Activated CD4-positive, alpha-beta T cell treated with anti-CD3 and anti-CD28 coated beads for 36 hours (primary cell): ENCODE measurements at places on chromosomes 13 and 19. TPM values are rescaled to one million over a fixed set of nuclear protein-coding genes. Genes with fewer than 3 reads are reported as not detected.

GRCh38 chr13:78832461-78832860 is 173.5 kb upstream of the OBI1 start:
- no peak overlapping the region for H3K4me3 ChIP-seq
- no peaks in the 10 kb centered on the region for H3K36me3 ChIP-seq
- H3K27me3 ChIP-seq = peaks cover 9% of the 10 kb centered on the region

DNA sequence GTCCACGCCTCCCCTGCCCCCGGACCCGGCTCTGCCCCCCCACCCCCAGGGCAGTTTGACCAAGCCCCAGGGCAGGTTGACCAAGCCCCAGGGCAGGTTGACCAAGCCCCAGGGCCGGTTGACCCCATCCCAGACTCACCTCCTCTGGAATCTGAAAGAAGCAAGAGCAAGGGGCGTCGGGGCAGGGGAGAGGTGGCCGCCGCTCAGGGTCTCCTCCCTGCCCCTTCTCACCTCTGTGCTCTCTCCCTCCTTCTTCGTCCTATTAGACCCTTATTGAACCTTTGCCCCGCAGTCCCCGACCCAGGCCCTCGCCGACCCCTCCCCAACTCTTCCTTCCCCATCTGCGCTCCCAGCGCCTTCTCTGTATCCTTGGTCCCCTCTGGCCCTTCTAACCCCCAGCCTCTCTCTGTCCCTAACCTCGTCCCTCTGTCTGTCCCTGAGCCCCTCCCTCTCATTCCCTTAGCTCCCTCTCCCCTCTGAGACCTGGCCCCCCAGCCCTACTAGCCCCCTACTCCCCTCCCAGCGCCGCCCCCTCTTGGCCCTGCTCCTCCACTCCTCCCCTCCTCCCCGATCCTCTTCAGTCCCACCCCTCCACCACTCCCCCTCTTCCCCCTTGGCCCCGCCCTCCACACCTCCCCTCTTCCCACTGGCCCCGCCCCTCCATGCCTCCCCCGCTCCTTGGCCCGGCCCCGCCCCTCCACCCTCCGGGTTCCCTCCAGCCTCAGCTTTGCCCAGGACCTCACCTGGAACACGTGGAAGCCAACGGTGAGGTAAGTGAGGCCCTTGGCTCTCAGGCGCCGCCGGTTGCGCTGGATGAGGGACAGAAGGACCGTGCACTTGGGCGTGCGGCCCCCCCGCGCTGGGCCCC is 7.6 kb downstream of the CAPN12 start:
- no peak overlapping the region for H3K27ac ChIP-seq
- H3K36me3 ChIP-seq = no peaks in the 10 kb centered on the region
- DNase-seq = peak; percentile 89
- peaks cover 7% of the 10 kb centered on the region for H3K27me3 ChIP-seq
- peaks cover 33% of the 10 kb centered on the region for H3K4me1 ChIP-seq

GRCh38 chr19:47417107-47417745 is 2.1 kb downstream of the MEIS3 start:
- H3K4me1 ChIP-seq = peaks cover 28% of the 10 kb centered on the region
- no peak overlapping the region for H3K4me3 ChIP-seq
- no peak for DNase-seq

DNA sequence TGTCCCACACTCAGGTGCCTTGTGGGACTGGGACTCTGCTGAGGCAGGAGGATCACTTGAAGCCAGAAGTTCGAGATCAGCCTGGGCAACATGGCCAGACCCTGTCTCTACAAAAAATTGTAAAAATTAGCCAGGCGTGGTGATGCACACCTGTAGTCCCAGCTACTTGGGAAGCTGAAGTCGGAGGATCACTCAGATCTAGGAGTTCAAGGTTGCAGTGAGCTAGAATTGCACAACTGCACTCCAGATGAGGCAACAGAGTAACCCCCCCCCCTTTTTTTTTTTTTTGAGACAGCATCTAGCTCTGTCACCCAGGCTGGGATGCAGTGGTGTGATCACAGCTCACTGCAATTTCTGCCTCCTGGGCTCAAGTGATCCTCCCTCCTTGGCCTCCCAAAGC is 11.0 kb upstream of the SYDE1 start:
- DNase-seq = no peak
- no peak overlapping the region for H3K4me3 ChIP-seq
- H3K4me1 ChIP-seq = peaks cover 5% of the 10 kb centered on the region

- peaks cover 56% of the 10 kb centered on the region for H3K36me3 ChIP-seq
- H3K27me3 ChIP-seq = no peaks in the 10 kb centered on the region
- no peak for DNase-seq
Observed at GRCh38 chr13:50936679-50937078, 27.1 kb downstream of the RNASEH2B start.

Gene CCDC70
- not detected for total RNA-seq

Gene FBN3
- total RNA-seq = not detected
